ENCODE measurements at places on chromosomes 5 and 9.

DNA sequence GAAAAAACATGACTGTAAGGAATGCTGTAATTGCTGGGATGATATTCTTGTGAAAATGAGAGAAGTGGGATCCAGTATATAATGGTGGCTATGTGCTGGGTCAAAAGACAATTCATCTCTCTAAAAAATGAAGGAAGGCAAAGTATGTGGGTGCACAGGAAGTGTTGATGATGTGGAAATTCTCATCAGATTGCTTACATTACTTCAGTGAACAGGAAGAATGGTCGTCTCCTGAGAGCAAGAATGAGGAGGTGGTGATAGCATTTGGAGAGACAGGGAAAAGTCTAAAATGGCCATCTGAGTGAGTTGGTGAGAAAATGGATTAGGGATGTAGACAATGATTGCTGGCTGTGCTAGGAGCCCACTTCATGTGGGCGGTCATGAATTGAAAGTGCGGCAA lies 253.5 kb upstream of the NREP start:
- no peak for DNase-seq

- DNase-seq, result no peak
These were observed 82.1 kb downstream of the GAPVD1 start for GRCh38 chr9:125343518-125344275.

- no peak for DNase-seq
These were observed 13.0 kb downstream of the ERAP1 start for GRCh38 chr5:96794757-96795156.

DNA sequence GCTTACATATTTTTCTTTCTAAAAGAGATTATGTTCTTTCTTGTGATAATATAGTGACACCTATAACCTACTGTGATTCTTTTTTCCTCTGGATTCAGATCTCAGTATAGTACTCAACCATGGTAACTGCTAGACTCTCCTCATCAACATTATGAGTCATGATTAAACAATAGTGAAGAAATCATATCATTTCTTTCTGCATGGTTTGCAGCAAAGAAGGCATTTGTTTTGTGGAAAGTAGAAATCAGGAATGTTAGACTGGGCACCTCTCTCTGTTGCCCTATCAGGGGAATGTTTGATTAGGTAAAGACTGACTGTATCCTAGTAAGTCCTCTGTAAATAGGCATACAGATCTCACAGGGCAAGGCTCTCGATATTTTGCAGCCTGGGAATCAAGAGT lies 25.6 kb upstream of the SMC2 start:
- DNase-seq, result no peak

- peak; percentile 34 for DNase-seq
These were observed 97.7 kb downstream of the SLC1A3 start for GRCh38 chr5:36704131-36704530.

DNA sequence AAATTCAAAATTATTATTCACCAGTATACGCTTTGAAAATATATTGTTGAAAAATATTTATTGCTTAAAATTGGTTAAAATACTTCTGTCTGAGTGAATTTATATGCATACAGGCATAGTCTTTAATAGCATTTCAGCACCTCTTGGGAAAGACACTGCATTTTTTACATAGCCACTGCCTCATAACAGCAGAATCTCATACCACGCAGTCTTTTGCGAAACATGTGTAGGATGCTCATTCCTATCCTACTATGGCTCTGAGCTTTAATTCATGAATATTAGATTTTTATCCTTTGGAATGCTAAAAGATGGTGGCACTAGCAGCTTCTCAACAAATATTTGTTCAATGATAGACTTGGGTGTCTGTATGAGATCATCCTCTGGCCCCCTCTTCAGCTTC lies 94.0 kb upstream of the SH3GL2 start:
- no peak for DNase-seq
